ENCODE measurements at places on chromosomes 11 and 22.

DNA sequence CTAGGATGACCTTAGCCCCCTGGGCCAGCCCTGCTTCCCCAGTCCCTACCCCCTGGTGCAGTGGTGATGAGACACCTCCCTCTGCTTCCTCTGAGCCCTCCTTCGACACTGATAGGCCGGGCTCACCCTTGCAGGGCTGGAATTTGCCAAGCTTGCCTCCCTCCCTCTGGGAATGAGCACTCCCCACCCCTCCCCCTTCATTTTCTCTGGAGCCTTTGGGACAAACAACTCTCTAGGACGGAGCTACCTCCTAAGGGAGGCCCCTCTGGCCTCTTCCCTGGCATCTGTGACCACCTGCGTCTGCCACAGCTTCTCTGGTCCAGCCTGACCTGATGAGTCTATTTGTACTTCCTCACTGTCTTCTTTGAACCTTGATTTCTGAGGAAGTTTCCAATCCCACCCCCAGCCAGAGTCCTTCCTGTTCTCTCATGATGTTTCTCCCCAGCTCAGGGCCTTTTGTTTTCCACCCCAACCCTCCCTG lies 53.3 kb upstream of the ADA2 start:
- no peak for DNase-seq

GRCh38 chr11:119107538-119108145 lies 498 bp downstream of the C2CD2L start:
- DNase-seq: no peak

DNA sequence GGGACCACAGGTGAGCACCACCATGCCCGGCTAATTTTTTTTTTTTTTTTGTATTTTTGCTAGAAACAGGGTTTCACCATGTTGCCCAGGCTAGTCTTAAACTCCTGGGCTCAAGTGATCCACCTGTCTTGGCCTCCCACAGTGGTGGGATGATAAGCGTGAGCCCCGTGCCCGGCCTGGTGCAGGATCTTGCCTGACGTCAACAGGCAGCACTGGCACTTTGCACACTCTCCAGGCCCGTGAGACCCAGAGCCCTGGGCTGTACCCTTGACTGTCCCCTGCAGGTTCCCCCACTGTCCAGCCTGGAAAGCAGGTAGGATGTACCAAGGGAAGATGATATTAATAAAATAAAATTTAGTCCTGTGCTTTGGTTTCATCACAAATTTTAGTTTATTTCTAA lies 29.1 kb upstream of the PANX2 start:
- no peak for DNase-seq

GRCh38 chr11:102386136-102386734 lies 39.2 kb downstream of the BIRC2 start:
- no peak for DNase-seq

GRCh38 chr11:67284811-67285540 lies 4.1 kb upstream of the ANKRD13D start:
- DNase-seq: no peak

- DNase-seq: no peak
Measured at GRCh38 chr11:44003736-44004451, 43.9 kb upstream of the ACCSL start.

DNA sequence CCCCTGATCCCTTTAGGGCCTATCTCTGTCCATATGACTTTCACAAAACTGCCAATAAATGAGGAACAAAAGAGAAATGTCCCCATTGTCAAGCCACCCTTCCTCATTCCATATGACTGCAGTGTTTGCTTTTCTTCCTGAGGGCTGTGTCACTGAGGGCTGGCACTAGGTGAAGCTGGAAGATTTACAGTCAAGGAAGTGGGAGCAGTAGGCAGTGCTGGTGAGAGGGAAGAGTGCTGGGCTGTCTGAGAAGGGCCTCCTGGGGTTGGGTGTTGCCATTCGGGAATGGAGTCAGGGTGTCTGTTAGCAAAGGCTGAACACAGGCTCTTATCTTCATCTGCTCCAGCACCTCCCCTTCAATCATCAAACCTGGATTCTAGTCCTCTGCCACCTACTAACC lies 30.9 kb downstream of the INSC start:
- no peak for DNase-seq

GRCh38 chr22:28030473-28030872 lies 111.4 kb upstream of the PITPNB start:
- no peak for DNase-seq

DNA sequence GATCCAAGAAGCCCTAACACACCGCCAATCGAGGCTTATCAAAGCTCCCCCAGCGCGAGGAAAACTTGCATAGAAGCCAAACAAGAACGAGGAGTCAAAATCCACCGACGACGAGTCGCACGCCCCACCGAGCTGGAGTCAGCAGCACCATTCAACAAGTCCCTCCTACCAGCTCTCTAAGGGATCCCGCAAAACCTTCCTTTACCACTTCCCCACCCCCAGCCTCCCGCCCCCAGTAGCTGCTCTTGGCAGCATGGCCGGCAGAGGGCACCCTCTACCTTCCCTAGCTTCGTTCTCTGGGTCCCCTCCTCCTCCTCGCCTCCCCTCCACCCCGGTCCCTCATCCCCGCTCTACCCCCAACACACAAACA lies 1.4 kb downstream of the BDNF start:
- peak; percentile 26 for DNase-seq

DNA sequence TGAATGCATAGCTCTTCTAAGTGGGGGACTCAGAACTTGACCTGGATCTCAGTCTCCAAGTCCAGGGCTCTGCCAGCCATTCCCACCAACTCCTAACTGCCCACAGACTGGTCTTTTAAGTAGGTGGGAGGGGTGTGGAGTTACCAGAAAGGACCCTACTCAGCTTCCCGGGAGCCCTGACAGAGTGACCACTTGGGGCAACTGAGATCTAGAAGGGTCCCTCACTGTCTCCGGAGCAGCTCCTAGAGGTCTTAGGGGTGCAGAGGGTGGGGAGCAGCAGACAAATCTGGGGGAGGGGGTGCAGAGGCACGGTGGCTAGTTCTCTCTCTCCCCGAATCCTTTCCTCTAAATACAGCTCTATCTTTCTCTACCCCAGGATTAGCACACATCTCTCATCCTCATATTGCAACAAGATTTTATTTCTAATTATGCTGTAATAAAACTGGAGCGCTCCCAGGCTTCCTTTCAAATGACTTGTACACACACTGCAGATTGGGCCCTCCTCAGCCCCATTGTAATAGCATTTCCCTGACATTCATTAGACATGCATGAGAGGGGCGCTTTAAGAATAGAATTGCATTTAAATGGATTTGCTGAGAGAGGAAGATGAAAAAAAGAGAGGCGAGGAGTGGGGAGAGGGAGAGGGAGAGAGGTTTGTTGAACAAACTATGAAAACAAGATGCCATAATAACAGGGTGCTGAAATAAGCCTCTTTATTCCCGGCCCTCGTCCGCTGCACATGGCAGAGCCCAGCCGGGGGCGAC lies 219.0 kb downstream of the CEP164 start:
- DNase-seq: no peak

DNA sequence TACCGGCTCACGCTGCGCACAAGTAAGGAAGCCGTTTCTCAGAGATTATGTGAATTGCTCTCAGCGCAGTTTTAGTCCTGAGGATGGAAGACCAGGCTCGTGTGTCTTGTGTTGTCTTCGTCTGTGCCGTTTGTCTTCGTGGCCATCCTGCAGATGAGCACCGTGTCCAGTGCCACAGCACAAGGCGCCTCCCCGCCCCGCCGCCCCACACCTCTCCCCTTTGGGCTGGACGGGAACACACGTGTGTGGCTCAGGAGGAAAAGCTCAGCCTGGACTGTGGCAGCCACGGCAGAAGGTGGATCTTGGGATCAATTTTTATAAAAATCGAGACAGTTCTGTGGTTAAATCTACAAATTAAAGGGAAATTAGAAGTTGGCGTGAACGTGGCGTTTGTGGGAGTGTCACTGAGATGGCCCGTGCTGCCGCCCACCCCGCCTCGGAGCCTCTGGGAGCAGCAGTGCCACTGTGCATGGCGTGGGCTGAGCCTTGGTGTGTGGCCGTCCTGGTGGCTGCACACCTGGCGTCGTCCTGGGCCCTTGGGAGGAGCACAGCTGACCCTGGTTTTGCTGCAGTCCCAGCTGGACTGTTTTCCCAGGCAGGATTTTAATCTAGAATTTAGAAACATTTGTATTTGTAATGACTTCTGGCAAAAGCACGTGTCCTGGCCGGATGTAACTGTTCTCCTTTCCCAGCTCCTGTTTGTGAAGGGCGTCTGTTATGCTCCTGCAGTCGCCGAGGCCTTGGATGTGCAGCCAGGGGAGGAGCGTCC lies 25.8 kb downstream of the MUC6 start:
- no peak for DNase-seq

DNA sequence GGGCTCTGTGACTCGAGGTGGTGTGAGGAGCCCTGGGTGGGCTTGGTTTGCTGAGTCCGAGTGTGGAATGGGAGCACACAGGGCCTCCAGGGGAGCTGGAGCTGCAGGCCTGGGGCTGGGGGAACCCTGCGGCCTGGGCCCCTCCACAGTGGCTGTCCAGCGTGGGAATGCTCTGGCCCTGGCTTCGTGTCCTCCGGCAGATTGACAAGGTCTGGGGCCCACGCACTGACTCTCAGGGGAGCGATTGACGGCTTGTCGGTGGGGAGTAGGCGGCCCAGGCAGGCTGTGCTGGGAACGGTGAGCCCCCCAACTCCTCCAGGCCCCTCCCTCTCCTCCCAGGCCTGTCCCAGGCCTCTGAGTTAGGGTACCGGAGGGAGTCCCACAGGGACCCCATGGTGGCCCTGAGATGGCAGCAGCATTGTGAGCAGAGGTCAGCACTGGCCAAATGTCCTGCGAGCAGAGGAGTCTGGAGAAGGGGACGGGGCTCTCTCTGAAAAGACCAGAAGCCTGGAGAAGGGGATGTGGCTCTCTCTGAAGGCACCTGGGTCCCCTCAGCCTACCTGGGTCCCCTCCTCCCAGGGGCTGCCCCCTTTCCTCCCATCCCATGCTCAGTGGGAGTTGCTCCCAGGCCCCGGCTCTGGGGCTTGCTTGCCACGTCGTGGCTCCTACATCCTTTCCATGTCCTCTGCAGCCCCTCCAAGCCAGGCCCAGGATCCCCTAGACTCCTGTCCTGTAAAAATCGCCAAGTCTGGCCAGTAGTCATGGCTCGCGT lies 23.8 kb upstream of the MYEOV start:
- no peak for DNase-seq

GRCh38 chr22:31752096-31752847 lies 1.5 kb upstream of the DEPDC5 start:
- no peak for DNase-seq

- DNase-seq: no peak
Measured at GRCh38 chr11:119782739-119783072, 53.7 kb upstream of the NECTIN1 start.

DNA sequence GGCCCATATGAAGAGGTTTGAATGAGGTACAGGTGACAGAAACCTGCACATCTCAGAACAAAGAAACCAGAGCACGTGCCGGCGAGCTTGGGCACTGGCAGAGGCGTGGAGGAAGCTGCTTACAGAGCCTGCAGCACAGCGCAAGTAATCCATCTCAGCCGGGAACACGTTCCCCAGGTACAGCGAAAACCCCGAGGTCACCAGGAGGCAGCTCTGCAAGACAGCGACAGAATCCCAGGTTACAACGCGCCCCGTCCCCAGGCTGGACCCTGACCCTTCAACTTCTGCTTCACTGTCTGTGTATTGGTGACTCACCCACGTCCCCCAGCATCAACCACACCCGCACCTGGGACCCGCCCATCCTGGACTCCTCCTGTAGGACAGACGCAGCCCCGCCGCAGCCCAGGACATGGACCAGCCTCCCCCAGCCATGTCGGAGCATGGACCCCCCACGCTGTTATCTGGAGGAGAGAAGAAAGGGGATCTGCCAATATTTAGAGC lies 2.2 kb downstream of the MLC1 start:
- no peak for DNase-seq

- no peak for DNase-seq
Measured at GRCh38 chr22:41302811-41303210, 1.5 kb downstream of the ZC3H7B start.

DNA sequence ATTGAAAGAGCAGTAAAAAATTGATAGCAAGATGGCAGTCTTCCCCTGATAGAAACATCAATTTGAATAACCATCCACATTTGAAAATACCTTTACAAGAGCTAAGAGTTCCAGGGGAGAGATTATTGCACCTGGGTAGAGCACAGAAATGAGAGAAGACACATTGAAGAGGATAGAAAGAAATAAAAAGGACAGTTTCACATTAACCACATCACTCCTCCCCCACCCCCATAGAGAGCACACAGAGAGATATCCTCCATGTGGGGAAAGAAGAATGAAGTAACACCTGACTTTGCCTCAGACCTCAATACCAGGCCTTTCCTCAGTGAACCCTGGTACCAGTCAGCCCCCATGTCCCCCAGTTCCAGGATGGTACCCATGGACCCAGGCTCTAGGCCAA lies 486.7 kb downstream of the FAM181B start:
- no peak for DNase-seq

DNA sequence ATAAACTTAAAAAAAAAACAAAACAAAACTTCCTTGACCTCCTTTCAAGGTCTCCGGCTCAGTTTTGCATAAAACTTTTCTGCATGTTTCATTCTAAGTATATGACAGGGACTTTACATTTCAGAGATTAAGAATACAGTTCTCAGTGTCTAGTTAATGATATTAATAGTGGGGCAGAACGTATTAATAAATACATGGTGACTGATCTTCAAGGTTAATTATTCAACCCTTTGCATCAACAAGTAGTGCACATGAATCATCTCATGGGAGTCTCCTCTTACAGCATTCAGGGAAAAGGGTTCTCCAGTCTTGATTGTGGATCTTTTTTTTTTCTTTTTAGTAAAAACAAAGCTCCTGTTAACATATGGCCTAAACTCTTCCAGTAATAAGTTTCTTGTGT lies 146.8 kb downstream of the KIRREL3 start:
- DNase-seq: no peak

DNA sequence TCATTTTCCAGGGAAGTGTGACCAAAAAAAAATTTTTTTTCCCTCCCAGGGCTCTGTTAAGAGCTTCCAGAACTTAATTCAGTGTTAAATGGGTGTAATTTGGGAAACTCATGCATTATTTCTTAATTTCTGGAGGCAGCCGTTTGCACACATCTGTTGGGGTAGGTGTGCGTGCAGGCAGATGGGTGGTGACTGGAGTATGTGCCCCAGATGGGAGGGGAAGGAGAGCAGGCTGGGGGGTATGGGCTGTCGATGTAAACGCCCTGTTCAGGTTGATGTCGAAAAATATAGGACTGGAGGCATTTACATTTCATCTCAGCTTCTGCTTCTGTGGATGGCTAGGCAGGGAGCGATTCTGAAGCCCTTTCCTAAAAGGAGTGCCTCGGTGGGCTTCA lies 13.7 kb upstream of the SHISAL1 start:
- no peak for DNase-seq

GRCh38 chr11:26063915-26064314 lies 268.0 kb upstream of the ANO3 start:
- DNase-seq: no peak

Data from GOT3 (cell line).